ENCODE measurements at places on chromosomes 7 and 10.

- DNase-seq = no peak
Observed at GRCh38 chr7:108087778-108088177, 42.4 kb downstream of the LAMB4 start.

- no peak for DNase-seq
Observed at GRCh38 chr7:69959789-69960499, 361.7 kb downstream of the AUTS2 start.

DNA sequence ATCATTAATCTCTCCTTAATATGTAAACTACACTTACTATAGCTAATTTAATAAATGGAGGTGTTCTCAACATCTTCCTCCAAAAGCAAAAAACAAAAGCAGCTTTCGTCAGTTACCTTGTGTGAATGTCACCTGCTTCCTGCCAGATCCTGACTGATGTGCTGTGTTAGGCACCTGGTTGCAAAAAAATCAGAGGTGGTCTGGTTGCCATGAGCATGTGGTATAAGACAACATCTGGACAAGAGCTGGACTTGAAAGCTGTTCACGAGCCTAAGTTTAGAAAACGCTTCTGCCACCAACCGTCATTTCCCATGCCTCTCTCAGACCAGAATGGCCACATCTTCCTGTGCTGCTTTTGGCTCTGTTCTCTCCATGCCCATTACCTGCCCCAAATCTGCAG, 42.0 kb upstream of the GGCT start:
- DNase-seq = no peak

- peak; percentile 89 for DNase-seq
Observed at GRCh38 chr10:124672181-124672638, 72.0 kb downstream of the FAM53B start.

DNA sequence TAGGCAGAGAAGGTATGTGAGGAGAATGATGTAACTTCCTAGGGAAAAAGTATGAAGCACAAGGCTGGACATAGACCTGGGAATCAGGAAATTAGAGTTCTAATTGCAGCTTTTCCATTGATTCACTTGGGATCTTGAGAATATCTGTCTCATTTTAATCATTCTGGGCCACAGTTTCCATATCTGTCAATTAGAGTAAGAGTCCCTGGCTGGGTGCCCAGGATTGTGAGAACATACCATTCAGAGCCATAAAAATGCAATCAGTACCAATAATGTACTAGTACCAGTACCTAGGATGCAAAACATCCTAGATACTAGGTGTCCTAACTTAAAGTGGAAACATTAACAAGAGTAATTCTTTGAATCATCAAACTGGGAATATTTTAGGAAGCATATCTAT, 29.6 kb downstream of the CAV1 start:
- no peak for DNase-seq

DNA sequence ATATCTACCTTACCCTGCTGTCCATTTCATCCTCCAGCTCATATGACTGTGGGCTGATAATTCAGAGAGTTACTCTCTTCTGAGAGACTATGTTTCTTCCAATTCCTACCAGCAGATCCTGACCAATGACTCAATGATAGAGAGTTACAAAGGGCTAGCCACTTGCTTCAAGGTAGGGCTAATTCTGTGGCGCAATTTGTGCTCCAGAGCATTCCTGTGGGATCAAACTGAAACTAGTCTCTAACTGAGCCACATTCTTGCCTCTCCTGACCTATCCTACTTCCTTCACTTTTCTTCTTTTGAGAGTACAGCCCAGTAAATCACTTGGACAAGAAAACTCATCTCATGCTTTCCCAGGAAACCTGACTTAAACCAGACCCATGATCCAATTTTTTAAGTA, 17.9 kb upstream of the ASZ1 start:
- no peak for DNase-seq

- no peak for DNase-seq
Observed at GRCh38 chr7:129443612-129444011, 9.4 kb downstream of the STRIP2 start.

DNA sequence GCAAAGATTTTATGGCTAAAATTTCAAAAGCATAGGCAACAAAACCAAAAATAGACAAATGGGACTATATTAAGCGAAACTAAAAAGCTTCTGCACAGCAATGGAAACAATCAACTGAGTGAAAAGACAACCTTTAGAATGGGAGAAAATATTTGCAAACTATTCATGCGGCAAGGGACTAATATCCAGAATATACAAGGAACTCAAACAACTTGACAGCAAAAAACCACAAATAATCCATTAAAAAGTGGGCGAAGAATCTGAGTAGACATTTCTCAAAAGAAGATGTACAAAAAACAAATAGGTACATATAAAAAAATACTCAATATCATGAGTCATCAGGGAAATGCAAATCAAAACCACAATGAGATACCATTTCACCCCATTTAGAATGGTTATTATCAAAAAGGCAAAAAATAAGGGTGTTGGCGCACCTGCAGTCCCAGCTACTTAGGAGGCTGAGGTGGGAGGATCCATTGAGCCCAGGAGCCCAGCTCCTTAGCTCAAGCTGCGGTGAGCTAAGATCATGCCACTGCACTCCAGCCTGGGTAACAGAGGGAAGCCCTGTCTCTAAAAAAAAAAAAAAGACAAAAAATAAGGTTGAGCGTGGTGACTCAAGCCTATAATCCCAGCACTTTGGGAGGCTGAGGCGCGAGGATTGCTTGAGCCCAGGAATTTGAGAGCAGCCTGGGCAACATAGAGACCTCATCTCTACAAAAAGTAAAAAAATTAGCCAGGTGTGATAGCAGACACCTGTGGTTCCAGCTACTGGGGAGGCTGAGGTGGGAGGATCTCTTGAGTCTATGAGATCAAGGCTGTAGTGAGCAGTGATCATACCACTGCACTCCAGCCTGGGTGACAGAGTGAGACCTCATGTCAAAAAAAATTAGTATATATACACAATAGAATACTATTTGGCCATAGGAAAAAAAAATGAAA, 4.2 kb upstream of the CCM2 start:
- DNase-seq = no peak

- DNase-seq = no peak
Observed at GRCh38 chr10:45160271-45160670, 155.1 kb downstream of the OR13A1 start.

DNA sequence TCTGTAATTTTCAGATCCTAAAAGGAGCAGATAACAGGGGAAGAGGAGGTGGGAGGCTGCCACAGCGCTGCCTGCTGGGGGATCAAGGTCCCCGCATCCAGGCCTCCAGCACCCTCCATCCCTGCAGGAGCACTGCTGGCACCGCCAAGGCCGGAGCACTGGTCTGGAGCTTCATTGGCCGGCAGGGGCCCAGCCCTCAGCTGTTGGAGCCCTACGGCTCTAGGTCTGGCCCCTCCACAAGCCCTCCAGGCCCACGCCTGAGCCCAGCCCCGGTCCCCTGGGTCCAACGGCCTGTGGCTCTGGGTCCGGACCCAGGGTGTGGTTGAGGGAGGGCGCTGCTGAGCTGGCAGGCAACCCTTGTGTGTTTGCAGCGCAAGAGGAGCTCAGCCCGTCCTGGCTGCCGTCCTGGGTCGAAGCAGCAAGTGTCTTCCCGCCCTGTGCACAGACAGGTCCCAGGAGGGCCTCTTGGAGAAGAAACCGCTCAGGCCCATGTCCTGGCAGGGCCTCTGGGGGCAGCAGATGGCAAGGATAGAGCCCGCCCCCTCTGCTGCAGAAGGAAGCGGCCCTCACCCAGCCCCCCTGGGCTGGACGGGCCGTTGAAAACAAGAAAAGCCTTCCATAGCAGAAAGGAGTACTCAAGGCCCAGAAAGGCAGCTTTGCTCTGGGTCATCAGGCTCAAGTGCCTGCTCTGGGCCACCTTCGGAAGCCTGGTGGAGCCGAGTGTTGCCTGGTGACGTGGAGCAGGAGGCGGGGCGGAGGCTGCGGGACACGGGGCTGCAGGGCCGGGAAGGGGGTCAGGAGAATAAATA, 54.3 kb upstream of the TNRC18 start:
- no peak for DNase-seq

- DNase-seq = peak; percentile 30
Observed at GRCh38 chr7:7569081-7569527, 2.4 kb downstream of the MIOS start.

DNA sequence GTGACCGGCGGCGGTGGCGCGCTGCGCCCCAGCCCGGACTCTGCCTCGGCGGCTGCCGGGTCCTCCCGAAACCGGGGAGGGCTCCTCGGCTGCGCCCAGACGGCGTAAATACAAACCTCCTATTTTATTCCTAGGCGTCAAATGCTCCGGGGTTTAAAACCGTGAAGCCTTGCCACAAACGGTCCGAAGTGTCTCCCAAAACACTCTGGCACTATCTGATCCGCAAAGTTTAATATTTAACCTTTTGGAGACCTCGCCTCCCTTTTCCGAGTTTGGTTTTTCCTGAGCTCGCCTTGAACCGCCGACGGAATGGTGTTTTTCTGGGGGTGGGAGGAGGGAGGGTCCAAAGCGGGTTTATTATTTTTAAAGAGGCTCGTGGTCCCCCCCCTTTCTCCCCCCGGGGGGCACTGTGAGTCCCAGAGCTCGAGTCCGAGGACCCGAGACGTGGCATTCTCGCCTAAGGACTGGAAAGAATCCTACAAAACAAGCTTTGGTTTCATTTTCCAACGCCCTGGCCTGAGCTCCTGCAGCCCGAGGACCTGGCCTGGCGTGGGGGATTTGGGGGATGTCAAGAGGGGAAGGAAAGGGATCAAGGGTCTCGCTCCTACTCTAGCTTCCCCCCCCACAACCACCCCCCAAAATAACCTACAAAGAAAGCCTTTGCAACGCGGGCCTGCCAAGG, 1.8 kb downstream of the TNRC18 start:
- peak; percentile 74 for DNase-seq

GRCh38 chr10:33484787-33485186, 150.3 kb upstream of the NRP1 start:
- DNase-seq = no peak

DNA sequence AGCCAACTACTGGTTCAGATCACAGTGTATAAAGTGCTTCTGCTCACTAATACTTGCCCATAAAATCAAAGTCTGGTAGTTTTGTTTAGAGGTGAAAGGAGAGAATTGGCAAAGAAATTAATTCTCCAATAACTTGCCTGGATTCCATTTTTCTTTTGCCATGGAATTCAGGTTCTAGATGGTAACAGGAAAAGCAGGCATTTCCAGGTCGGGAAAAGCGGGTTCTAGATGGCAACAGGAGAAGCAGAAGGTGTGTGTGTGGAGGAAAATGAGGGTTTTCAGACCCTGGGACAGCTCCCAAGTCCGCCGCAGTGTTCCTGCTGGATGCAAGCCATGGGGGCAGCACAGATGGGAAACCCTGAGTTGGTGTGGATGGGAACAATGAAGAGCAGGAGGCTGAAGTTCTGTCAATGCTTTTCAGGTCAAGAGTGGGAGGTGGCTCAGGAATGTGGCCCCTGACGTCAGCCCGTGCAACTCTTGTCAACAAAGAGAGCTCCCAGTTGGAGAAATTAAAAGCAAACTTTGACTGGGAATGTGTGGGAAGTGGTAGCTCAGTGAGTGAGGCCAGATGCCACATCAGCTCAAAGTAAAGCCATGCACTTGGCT, 696.7 kb downstream of the LRMDA start:
- DNase-seq = no peak

GRCh38 chr10:103069453-103070331, 123.4 kb downstream of the NT5C2 start:
- no peak for DNase-seq

GRCh38 chr7:2019711-2020511, 212.8 kb downstream of the MAD1L1 start:
- no peak for DNase-seq

- no peak for DNase-seq
Observed at GRCh38 chr10:129344731-129345355, 122.2 kb upstream of the MGMT start.

GRCh38 chr7:142709921-142710320, 39.4 kb upstream of the PRSS1 start:
- DNase-seq = no peak

DNA sequence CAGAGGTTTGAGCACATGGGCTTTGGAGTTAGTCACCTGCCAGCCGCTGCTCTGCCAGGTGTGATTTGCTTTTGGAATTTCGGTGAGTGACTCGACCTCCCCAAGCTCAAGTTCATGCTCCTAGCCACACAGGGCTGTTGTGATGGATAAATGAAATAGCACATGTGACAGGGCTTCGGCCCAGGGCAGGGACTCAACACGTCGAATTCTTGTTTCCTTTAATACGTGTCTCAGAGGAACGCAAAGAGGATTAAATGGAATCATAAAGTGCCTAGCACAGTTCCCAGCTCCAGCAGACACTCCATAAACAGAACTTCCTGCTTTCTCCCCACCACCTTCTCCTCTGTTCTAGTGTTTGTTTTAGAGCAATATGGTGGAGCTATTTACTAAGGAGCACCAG, 88.3 kb upstream of the CHST15 start:
- no peak for DNase-seq

- DNase-seq = no peak
Observed at GRCh38 chr10:86375204-86375603, 8.6 kb upstream of the GRID1 start.

DNA sequence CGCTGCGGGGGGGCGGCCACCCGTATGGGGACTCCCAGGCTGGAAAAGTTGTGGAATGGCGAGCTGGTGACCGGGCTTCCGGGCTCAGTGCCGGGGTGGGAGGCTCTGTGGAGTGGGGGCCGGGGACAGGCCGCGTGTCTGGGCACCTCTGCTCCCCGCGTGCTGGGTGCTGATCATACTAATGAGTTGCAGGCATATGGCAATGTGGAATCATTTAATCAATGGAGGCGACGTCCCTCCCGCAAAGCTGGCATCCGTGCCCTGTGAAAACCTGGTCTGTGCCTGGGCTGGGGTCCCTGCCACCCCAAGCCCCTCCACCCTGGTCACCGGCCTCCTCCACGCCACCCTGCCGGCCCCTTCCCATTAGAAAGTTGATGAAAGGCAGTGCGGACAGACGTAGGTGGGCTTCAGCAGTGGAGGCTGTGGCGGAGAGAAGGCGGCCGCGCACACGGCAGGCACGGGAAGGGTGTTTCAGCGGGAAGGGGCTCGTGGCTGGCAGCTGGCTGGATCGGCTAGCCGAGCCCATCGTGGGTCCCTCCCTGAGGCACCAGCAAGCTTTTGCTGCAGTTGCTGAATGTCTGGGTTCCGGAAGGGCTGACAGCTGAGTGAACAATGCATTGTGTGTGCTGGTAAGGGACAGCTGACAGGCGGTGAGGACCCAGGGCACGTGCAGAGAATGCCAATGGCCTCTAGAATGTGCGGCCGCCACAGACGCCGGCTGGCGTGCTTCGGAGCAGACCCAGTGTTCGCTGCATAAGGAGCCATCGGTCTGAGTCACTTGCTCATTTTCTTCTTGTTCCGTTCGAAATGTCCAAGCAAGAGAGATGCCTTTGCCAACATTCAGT, 1.5 kb downstream of the ADGRA1 start:
- DNase-seq = peak; percentile 96

DNA sequence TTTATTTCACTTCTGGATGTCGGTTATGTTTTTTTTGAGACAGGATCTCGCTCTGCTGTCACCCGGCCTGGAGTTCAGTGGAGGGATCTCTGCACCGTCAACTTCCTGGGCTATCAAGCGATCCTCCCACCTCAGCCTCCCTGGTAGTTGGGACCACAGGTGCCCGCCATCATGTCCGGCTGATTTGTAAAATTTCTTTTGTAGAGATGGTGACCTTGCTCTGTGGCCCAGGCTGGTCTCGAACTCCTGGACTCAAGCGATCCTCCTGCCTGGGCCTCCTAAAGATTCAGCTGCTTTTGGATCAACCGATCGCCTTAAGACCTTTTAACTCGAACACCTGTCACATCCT, 606 bp upstream of the RABGEF1 start:
- DNase-seq = no peak

GRCh38 chr10:63699785-63700613, 178.8 kb downstream of the REEP3 start:
- DNase-seq = no peak

GRCh38 chr7:27377988-27378387, 135.4 kb downstream of the EVX1 start:
- DNase-seq = no peak
